BJ (cell line): ENCODE measurements at places on chromosomes 6 and 20.

DNA sequence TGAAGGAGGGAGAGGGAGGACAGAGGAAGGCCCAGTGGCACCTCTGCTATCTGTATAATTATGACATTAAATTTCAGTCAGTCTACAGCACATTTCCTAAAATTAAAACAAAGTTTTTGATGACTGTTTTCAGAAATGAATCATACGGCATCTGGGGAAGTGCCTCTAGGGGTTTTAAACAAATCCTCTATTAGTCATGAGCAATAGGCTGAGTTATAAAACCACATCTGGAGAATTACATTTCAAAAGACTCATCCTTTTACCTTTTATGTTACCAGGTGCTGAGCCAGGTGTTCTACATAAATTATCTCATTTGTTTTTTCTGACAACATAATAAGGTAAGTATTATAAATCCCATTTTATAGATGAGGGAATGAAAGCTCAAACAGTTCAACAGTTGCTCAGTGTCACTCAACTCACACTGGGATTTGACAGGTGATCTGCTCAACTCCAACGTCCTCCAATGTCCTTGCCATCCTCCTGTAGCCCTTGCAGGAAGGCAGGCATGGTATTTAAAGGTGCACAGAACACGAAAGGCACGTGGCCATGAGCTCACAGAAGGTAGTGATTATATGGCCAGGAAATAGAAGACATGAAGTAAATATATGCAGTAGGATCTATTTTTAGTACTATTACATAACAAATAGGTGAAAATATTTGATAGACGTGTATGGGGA lies 184.2 kb upstream of the MAN1A1 start:
- DNase-seq = peak; percentile 47

GRCh38 chr6:53192682-53193188 lies 44.1 kb upstream of the GCM1 start:
- DNase-seq = no peak

GRCh38 chr6:129889580-129889979 lies 28.5 kb upstream of the TMEM244 start:
- peak; percentile 56 for DNase-seq

DNA sequence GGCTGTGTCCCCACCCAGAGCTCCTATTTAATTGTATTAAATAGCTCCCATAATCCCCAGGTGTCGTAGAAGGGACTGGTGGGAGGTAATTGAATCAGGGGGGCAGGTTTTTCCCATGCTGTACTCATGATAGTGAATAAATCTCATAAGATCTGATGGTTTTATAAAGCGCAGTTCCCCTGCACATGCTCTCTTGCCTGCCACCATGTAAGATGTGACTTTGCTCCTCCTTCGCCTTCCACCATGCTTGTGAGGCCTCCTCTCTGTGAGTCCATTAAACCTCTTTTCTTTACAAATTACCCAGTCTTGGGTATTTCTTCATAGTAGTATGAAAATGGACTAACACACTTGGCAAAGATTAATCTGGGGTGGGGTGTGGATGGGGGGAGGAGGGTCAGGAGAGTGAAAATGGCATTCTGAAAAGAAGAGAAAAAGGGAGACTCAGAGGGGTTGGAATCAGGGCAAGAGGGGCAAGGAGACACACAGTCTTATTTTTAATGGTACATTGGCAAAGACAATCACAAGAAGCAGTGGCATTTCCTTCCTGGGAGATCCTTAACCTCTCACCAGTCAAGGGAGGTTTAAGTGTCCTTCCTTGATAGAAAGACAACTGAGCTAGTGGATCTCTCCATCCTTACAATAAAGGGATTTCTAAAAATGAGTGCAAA lies 37.5 kb upstream of the NOX3 start:
- no peak for DNase-seq

DNA sequence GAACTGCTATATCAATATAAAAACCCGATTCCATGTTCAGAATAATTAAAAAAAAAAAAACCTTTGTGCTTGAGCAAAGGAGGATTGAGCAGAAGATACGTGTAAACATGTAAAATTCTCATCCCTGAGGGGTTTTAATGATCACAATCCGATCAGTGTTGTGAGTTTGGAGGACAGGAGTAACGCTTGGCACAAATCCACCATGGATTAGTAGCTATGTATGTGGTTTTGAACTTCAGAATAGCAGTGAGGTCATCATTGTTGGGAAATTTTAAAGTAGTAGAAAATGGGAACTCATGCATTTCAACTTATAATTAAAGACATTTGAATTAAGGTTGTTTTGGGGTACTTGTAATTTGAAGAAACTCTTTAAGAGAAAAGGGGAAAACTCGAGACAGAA lies 203.2 kb downstream of the RPS12 start:
- DNase-seq = no peak

GRCh38 chr6:77740380-77740779 lies 87.5 kb downstream of the MEI4 start:
- DNase-seq = no peak

GRCh38 chr20:62745952-62746288 lies 37.3 kb downstream of the NTSR1 start:
- DNase-seq = no peak

DNA sequence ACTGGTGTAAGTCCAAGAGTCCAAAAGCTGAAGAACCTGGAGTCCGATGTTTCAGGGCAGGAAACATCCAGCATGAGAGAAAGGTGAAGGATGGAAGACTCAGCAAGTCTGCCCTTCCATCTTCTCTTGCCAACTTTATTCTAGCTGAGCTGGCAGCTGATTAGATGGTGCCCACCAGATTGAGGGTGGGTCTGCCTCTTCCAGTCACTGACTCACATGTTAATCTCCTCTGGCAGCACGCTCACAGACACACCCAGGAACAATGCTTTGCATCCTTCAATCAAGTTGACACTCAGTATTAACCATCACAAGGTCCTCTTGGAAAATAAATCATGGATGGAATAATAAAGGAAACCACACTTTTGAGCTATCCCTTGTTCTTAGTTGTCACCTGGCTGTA lies 121.2 kb downstream of the MAP3K7 start:
- no peak for DNase-seq

- DNase-seq = no peak
Measured at GRCh38 chr20:57223648-57224489, 42.6 kb downstream of the BMP7 start.

GRCh38 chr20:1827974-1828785 lies 67.0 kb upstream of the SIRPA start:
- no peak for DNase-seq

DNA sequence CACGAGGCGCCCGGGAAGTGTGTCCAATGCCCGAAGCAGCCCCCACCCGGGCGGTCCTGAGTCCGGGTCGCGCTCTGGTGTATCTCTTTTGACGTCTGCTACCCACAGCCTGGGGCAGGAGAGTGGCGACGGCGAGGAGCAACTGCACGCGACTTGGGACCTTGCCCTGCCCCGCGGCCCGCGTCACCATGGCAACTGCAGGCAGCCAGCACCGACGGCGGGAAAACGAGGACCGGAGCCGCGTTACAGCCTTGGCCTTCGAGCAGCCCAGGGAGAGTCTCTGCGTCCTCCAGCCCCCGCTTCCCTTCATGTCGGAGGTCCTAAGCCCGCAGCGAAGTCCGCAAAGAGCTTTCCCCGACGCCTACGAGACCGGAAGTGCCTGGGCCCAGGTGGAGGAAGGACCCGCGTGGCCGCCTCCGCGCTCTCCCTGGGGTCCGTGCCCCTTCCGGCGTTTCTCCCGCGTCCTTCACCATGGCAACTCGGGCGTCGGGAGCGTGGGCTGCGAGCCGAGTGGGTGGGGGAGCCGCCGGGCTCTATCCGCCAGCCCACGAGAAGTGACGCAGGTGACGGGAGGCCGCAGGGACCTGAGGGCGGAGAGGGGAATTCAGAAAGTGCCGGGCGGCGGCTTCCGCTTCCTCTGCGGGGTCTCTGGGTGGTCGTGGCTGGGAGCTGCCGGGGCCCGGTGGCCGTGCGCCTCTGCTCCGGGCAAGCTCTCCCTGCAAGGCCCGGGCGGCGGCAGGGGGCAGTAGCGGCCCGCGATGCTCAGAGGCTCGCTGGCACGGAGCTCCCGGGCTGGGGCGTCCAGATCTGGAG lies 88.6 kb upstream of the TGM3 start:
- no peak for DNase-seq

DNA sequence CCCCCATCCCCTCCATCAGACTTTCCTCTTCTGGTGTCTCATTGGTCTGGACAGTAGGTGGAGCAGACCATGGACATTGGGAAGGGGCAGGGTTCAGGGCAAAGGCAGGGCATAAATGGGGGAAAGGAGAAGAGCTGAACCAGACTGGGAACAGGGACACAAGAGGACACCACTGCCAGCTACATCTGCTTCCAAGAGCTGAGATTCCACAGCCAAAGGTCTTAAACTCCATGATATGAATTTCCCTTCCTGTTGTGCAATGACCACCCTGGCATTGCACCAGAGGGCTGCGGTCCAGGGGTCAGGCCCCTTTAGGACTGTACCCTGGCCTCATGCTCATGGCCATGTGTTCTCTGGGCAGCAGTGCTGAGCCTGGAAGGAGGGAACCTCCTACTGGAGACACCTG lies 137.9 kb downstream of the MAFB start:
- no peak for DNase-seq

- no peak for DNase-seq
Measured at GRCh38 chr6:31888276-31889258, 8.9 kb downstream of the EHMT2 start.

DNA sequence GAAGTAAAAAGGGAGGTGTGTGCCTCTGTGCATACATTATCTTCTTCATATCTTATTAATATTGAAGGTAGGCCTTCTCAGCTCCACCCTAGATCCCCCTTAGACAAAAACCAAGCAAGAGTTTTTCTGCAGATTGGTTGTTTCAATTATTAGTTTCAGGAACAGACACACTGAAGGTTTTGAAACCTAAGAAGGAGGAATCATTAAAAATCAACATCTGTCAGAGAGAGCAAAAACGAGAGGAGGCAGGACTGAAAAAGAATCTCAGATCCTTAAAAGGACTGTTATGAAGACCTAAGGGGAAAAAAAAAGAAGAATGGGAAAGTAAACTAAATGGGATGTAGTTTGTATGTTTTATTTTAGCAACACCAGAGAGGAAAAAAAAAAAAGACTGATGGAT lies 560.8 kb upstream of the JAG1 start:
- DNase-seq = no peak

GRCh38 chr6:23245572-23245971 lies 676.2 kb downstream of the HDGFL1 start:
- DNase-seq = peak; percentile 25

DNA sequence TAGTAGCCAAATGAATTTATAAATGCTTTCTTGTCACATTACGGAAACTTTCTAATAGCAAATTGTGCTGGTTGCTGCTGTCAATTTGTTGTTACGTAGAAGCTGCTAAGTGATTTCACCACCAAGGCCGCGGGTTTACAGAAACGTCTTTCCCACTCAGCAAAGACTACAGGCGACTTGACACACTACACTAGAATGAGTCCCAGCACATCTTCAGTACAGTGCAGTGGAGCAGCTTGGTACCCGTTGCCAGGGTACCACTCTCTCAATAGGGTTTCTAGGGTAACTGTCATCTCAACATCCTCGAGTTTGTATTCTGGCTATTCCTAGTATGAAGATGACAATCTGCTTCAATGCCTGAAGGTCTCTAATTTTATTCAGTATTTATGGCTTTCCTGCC lies 22.7 kb upstream of the ZDHHC14 start:
- no peak for DNase-seq

DNA sequence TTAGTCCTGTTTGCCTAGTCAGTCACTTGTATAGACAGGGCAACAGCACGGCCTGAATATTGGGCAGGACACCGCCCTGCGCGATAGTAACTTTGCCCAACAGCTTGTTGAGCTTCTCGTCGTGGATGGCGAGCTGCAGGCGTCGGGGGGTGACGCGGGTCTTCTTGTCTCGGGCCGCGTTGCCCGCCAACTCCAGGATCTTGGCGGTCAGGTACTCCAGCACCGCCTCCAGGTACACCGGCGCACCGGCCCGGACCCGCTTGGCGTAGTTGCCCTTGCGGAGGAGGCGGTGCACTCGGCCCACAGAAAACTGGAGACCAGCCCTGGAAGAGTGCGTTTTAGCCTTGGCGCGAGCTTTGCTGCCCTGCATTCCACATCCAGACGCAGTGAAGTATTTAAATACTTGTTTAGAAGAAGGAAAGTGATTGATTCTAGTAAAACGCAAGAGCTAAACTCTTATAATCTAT lies 92.8 kb upstream of the BTN3A2 start:
- no peak for DNase-seq

GRCh38 chr6:127516662-127517273 lies 2.4 kb downstream of the MTCL3 start:
- no peak for DNase-seq

DNA sequence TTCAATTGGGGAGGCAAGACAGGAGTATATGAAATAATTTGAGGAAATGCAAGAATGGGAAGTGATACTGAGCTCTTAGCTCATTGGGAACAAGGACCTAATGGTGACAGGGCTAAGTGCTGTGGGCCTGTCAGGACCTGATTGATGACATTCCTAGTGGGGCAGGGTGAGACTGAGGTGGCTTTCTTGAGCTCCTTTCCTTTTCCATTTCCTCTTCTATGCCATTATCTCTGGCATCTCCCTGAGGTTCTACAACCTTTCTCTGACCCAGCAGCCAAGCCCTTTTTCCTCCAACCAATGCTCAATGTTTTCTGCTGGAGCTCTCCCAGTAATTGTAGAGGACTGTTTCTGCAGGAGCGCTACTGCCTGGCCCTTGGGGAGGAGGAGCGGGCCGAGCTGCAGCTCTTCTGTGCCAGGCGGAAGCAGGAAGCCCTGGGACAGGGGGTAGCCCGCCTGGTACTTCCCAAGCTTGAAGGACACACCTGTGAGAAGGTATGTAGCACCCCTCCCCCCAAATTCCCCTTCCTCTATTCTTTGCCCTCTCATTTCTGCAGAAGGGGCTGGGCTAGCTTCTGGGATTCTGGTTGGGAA lies 2.8 kb upstream of the TOMM6 start:
- DNase-seq = no peak

GRCh38 chr6:159527351-159527750 lies 165.7 kb downstream of the SOD2 start:
- DNase-seq = no peak

DNA sequence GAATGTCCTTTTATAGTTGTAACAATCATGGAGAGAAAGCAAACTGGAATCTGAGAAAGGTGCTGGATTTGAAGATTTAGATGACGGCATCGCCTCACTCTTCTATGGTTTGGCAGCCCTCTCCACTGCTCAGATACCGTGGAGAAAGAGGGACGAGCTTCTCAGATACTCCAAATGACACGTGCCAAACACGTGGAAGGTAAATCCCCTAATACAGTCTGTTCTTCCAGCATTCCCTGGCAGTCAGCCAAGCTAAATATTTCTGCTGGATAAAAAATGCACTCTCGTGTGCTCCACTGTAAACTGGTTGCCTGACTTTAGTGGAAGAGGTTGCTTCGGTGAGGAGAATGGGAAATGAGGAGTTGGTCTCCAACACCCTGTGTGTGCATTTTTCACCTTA lies 16.7 kb upstream of the PRDM1 start:
- DNase-seq = no peak
